Activated CD4-positive, alpha-beta T cell treated with anti-CD3 and anti-CD28 coated beads, Interleukin-2, amount 50 U/mL, for 1 hour (primary cell): ENCODE measurements at places on chromosomes 3 and 15.

DNA sequence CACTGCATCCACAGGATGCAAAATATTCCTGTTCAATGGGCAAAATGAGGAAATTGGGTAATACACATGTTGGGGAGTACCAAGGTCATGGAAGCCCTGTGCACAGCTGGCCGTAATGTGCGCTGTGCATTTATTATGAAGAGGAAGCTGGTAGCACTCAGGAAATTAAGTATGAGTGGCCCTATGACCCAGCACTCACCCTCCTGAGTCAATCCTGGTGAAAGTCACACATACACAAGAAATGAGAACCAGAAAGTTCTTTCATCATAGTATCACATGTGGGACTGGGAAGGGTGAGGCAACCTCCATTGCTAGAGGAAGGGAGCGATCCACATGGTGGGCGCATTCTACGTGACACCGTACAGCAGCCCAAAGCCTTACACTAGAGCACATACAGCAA is 11.4 kb upstream of the PRR20G start:
- no peak for DNase-seq

DNA sequence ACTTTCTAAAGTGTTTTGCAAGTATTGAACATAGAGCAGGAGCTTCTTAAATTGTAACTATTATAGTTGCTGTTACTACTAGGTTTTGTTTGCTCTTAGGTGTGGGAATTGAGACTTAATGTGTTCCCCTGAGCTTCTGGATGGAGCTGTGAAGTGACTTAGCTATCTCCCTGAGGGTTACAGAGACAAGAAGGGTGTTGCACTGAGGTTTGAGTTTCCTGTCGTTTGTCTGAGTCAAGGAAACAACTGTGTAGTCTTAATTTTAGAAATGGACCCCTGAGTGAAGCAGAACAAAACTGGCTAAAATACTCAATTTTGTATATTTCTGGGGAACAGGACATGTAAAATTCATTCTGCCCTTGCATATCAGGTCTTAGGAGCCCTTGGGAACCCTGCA is 20.4 kb downstream of the TTC21A start:
- no peak for DNase-seq

- peak; percentile 48 for DNase-seq
These were observed 16.6 kb downstream of the EPB42 start for GRCh38 chr15:43204016-43204901.

DNA sequence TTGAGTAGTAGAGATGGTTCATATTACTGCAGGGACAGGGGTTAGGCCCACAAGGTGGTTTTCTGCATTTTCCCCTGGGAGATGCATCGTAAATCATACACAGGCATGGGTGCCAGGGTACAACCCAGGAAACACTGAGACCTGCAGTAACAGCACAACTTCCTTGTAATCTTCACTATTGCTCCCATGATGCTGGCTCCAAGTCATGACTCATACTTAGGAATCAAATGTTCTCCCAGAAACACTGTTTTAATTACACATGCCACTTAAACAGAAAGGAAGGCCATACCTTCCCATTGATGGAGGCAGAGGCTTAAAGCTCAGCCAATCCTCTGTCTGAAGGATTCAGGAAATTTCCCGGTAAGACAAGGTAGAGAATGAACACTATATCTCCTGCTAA is 106.5 kb downstream of the ERC2 start:
- no peak for DNase-seq

DNA sequence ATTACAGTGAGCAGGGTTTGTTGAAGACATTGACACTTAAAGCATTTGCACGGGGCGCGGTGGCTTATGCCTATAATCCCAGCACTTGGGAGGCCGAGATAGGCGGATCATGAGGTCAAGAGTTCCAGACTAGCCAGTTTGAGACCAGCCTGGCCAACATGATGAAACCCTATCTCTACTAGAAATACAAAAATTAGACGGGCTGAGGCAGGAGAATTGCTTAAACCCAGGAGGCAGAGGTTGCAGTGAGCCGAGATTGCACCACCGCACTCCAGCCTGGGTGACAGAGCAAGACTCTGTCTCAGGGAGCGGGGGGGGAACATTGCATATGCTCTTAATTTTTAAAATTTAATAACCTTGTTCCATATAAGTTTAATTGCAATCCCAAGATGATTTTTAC is 11.9 kb downstream of the STT3B start:
- no peak for DNase-seq

DNA sequence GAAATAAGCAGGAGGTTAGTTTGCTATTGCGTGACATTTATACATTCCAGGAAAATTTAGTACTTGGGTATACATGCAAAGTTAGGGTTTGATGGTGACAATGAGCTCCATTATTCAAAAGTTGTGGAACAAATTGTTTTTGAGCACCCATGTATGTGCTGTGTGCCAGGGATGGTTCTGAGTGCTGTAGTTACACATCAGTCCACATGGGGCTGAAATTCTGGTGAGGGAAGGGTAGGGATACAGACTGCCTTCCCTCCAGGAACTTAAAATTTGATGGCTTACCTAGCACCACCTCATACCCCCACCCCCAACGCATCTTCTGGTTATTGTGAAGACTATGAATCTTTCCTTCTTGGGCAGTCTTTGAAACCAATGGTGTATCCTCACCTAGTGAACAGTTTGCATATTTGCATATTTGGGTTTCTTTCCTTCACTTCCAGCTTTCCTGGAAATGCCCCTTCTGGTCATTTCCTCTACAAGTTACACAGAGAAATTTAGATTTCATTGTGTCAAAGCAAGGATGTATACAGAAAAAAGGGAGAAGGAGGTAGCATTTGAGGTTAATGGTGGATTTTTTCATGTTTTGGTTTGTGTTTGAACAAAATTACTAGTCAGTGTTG is 222.0 kb upstream of the IL12A start:
- no peak for DNase-seq

GRCh38 chr15:57647791-57648130 is 56.1 kb downstream of the MYZAP start:
- no peak for DNase-seq

DNA sequence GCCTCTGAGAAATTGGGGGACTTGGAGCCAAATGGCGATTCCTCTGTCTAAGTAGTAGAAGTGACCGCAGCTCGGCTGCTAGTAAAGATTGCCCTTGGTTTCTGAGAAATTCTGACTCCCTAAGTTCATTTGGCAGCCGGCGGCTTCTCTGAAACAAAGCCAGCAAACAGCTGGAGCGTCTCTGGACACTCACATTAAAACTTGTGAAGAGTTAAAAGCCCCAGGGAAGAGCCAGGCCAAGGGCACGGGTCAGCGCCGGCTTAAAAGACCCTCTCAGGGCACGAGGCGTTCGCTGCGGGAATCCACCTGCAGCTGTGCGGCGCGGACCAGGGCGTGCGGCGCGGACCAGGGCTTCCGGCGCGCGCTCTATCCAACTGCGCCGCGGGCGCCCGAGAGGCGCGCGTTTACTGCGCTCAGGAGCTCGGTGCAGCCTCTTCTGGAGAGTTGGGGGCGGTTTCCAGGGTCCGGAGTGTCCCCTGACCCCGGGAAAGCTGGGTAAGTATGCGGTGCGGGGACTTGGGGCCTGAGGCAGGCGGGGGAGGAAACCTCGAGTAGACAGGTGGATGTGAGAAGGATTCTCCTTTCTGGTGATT is at the start of gene COL6A5:
TSS of gene COL6A5 (plus strand) at position 186 of the 593 bp plus-strand sequence. CDS start 27,967 bp downstream, outside the sequence.
- DNase-seq: no peak

DNA sequence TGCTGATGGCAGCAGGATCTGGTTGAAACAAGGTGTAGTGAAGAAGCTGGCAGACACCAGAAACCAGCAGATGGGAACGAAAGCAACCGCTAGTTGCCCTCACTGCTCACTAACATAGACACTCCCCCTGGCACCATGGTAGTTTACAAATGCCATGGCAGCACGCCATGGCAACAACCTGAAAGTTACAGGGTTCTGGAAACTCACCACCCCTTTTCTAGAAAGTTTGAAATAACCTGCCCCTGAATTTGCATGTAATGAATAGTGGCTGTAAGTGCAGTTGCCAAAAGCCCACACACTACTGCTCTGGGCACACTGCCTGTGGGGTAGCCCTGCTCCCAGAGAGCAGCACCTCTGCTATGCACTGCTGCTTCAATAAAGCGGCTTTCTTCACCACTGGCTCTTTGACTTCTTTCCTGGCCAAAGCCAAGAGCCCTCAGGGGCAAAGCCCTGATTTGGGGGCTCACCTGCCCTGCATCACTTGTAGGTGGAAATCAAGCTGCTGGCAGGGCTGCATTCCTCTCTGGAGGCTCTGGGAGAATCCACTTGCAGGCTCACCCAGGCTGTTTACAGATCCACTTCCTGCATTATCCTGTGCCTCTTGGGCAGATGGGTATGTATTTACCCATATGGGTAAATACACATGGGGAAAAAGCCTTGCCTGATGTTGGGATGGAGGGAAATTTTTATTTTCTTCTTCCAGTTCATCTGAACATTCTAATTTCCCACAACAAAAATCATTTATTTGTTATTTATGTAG is 2.0 kb upstream of the GP9 start:
- DNase-seq: no peak

- DNase-seq: no peak
These were observed 93.8 kb downstream of the FHIT start for GRCh38 chr3:61157414-61157813.

- DNase-seq: no peak
These were observed 22.2 kb downstream of the SCG5 start for GRCh38 chr15:32663671-32664070.

- no peak for DNase-seq
These were observed 27.4 kb downstream of the SLCO2A1 start for GRCh38 chr3:134002306-134002705.

DNA sequence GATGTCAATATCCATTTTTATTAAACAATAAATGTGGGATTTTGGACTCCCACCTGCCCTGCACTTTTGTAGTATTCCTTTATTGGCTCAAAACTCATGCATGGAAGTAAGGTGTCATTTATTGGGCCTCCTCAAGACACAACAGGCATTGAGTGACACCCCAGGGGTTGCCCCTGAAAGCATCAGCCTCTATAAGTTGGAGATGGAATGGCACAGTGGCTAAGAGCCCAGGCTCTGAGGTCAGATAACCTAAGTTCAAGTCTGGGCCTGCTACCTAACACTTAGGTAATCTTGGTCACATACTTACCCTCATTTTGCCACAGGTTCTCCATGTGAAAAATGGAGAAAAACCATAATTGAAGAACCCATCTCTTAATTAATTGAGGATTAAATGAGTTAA is 4.6 kb downstream of the CAPN3 start:
- no peak for DNase-seq

- peak; percentile 58 for DNase-seq
These were observed 98.0 kb upstream of the TNFAIP8L3 start for GRCh38 chr15:51192521-51193280.

DNA sequence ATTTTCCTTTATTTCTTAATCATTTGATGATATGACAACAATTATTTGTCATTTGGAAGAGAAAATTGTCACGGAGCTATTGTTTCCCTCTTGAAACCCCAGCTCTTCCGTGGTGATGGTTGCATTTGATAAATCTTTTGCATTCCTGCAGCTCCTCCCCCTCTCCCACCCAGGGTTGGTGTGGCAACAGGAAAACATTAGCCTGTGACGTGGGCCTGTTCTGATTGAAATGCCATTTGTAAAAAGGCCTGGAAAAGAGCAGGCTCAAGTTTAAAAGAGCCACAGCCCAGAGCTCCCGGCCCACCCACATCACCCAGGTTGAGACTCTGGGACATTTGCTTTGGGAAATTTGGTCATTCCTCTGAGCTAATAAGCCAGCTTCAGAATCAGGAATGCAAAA is 282.5 kb downstream of the RPLP1 start:
- no peak for DNase-seq

DNA sequence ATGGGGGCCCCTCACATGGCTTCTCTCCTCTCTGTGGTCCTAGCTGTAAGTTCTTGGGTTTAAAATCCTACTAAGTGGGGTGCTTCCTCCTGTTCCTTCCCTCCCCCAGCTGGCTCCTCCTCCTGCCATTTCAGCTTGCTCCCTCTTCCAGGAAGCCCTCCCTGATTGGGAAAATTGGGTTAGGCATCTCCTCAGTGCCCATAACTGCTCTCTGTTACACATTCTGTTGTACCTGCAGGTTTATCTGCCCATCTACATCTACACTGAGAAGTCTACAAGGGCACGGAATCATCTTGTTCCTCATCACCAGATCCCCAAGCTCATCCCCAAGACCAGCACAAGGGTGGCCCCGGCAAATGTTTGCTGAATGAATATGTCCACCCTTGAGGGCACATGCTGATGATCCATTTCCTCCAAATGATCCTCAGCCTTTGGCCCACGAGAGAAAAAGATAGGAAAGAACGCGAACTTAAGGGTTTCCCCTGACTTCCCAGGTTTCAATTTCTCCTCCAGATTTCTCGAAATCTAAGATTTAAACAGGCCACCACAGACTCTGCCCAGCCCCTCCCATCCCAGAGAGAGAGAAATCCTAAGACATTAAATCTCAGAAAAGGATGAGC is 3.9 kb downstream of the SEMA7A start:
- no peak for DNase-seq

DNA sequence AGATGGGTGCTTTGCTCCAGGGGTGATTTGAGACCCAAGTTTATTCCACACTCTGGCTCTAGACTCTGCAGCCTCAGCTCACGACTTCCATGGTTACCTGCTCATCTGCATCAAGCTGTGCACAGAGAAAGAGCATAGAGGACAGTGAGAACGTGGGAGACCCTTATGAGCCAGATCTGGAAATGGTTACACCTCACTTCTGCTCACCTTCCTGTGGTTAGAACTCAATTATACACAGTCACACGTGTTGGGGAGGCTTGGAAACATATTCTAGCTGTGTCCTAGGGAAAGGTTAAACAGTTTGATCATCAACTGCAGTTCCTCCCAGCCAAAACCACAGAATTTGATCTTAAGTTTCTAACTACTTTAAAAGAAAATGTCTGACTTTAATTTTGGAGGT is 1.8 kb downstream of the FETUB start:
- no peak for DNase-seq

DNA sequence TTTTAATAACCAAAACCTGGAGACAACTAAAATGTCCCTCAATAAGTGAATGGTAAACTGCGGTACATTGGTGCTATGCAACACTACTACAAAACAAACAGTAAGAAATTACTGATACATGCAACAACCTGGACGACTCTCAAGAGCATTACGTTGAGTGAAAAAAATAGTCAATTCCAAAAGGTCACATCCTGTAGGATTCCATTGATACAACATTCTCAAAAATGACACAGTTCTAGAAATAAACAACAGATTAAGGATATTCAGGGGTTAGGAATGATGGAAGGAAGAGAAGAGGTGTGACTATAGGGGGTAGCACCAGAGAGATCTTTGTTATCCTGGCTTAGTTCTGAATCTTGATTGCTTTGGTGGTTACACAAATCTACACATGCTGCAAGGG is 72.2 kb downstream of the ZNF148 start:
- no peak for DNase-seq

DNA sequence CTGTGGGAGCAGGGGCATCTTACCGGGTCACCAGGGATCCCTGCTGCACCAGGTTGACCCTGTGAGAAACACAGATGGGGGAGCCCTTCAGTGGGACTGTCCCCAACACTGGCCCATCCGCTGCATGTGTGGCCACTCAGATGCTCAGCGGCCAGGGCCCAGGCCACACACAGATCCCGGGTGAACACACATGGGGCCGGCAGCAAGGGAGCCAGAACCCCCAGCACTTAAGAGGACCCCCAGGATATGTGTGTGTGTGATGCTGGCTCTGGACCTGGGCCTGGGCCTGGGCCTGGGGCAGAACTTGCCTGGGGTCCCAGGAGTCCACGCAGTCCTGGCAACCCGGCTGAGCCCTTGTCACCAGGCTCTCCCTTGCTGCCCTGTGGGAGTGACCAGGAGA is 4.9 kb upstream of the UCN2 start:
- no peak for DNase-seq

- DNase-seq: no peak
These were observed 69.8 kb upstream of the PROK2 start for GRCh38 chr3:71854706-71855105.
